Stimulated activated CD4-positive, alpha-beta T cell treated with anti-CD3 and anti-CD28 coated beads, Interleukin-15, amount 100 ng/mL, for 24 hours (primary cell): ENCODE measurements at places on chromosomes 7 and 10.

DNA sequence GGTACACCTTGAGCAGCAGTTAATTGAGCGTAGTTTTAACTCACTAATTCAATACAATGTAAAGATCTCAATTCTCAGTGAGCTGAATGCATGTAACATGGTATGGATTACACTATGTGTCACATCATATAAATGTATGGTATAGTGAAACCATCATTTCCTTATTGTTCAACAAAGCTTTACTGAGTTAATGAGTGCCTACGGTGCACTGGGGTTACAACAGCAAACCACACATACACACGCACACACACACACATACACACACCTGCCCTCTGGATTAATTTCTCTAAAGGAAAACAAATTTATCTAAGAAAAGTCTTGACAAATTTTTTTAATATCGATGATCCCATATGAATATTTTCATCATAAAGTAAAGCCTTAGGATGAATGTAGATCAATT lies 369.1 kb downstream of the MALRD1 start:
- no peak for DNase-seq

GRCh38 chr7:151009327-151010036 lies 14.8 kb downstream of the ATG9B start:
- DNase-seq = no peak

DNA sequence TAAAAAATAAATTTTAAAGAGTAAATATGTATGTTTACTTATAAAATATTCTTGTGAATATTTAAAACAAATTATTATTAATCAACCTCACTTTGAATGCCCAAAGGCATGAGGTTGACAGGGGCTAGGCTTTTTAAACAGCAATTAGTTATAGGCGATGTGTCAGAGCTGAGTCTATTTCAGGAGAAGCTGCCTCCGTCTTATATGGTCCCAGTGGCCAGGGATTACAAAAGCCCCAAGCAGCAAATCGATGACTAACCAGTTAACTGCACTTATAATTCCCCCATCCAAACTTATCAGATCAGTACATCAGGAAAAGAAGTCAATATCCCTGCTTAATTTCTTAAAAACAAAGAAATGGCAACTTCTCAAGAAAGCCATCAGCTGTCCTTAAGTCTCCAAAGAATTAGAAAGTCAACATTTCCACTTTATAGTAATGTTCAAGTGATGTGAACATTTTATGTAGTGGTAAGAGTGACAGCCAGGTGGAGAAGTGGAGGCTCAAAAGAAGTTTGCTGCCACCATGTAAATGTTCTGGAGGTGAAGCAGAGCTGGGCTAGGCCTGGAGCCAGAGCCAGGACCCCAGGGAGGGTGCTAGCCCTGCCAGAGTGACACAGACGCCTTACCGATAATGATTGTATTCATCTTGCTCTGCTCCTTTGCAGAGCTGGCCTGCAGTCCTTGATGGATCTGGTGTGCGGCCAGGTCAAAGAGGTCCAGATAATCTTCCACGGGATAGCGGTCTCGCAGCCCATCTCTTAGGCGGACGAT lies 51.5 kb downstream of the CHST15 start:
- DNase-seq = no peak

DNA sequence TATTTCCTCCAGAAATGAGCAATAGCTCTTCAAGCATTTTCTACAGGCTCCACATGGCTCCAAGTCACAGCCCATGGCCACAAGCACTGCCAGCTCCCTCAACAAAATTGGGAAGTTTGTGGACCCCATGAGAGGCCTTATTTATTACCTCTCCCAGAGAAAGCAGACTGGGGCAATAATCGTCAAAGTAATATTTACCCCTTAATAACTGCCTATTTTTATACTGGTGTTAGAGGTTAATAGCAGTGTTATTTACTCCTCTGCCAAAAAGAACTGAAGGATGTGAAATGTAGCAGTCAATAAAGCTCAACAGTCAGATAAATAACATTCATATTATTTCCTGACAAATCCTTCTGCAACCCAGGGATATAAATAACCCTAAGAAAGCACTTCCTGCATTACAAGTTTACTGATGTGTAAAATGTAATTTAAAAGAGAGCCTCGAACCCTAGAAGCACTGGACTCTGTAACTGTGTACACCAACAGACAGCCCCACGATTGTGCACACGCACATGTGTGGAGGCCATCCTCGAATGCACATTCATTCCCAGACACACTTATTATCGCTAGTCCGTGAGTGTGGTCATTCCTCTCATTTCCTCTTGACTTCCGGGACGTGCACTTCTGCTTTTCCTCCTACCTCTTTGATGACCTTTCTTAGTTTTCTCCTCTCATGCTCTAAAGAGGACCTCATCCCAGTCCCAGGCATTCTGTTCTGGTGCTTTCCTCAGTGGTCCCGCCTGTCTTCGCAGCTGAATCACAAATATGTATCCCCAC lies 157.4 kb downstream of the EVX1 start:
- no peak for DNase-seq

- DNase-seq = no peak
Measured at GRCh38 chr7:72622532-72622931, 205.5 kb downstream of the TYW1B start.

- DNase-seq = no peak
Measured at GRCh38 chr7:30896783-30897637, 14.6 kb upstream of the AQP1 start.

DNA sequence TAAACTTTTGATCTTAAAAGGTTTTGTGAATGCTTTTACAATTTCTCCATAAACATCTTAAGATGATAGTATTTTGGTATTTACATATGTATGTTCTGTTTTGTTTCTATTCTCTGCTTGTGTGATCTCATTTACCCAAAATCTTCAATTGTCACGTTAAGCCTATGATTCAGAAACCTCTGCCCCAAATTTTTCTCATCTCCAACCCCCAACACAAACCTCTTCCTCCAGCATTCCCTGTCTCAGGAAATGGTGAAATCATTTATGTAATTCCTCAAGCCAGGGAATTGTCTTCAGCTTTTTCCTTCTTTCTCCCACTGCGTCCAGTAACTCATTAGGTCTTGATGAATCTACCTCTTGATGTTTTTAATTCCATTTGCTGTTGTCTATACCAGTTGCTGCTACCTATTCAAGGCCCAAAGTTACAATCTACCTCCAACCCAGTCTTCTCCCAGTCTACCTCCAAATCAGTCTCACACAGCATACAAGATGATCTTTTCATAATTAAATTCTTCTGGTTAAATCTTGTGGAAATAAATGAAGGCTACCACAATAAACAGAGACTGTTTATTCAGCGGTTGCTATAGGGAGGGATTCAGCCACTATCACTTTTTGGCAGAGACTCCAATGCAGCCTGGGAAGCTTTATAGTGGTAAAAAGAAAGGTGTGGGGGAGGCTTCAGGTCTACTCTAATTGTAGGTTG lies 5.8 kb downstream of the CFAP69 start:
- DNase-seq = no peak

DNA sequence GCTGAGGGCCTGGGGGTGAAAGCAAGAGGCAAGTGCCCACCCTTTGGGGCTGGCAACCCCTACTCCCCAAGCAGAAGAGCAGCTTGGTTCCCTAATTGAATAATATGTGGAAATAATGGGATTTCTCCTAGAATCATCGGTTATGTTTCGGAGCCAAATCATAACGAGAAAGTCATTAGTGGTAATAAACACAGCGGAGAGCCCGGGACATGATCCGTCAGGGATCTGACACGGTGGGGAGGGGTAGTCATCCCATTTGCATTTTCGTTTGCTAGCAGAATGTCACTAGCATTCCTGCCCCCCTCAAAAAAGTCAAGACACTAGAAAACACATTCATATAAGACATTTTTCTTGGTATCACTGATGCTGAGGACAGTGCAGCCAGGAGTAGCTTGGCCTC lies 140.4 kb downstream of the CDH23 start:
- no peak for DNase-seq
